NCI-H2081 treated with DMSO at 0.1 percent for 48 hours (cell line): ENCODE measurements at places on chromosomes 1 and 21.
A peak's percentile ranks its signal among the peaks of the same experiment; 100 is the strongest.

DNA sequence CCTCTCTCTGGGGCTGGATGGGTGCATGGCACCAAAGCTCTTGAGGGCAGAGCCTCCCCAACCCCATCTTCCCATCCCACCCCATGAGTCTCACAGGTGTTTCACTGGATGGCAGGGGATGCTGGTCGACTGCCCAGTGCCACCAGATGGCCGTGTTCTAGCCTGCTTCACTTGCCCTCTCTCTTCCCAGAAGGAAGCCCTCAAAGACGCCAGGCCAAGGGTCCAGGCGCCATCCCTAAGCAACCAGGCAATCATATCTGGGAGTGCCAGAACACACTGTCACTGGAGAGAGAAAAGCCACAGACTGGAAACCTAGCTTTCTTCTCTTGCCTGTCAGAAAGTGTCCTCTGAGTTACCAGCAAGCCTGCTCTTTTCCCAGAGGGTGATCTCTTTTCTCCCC lies 26.7 kb downstream of the PIGM start:
- DNase-seq, result no peak

DNA sequence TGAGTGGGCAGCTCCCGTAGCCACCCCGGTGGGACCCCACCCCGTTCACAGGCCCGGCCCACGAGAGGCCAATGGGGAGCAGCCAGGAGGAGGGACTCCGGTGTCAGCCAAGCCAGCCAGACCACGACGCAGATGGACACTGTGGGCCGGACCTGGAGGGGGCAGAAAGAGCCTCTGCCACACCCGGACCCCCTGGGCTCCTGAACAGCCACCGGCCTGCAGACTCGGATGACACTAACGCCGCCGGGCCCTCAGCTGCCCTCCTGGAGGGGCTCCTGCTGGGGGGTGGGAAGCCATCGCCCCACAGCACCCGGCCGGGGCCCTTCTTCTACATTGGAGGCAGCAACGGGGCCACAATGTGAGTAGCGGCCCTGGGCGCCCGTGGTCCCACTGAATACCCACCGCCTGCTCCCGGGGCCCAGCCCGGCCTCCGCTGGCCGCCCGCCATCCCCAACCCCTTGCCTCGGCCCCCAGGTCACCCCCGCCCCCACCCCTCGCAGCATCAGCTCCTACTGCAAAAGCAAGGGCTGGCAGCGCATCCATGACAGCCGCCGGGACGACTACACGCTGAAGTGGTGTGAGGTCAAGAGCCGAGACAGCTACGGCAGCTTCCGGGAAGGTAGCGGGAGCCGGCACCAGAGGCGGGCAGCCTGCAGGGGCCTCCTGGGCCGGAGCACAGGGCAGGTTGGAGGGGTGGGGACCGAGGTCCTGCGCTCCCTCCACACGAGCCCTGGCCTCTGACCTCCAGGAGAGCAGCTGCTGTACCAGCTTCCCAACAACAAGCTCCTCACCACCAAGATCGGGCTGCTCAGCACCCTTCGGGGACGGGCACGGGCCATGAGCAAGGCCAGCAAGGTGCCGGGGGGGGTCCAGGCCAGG lies 6.5 kb downstream of the TTLL10 start:
- DNase-seq, result no peak

GRCh38 chr21:41247561-41248545 lies 68.7 kb upstream of the FAM3B start:
- no peak for DNase-seq

DNA sequence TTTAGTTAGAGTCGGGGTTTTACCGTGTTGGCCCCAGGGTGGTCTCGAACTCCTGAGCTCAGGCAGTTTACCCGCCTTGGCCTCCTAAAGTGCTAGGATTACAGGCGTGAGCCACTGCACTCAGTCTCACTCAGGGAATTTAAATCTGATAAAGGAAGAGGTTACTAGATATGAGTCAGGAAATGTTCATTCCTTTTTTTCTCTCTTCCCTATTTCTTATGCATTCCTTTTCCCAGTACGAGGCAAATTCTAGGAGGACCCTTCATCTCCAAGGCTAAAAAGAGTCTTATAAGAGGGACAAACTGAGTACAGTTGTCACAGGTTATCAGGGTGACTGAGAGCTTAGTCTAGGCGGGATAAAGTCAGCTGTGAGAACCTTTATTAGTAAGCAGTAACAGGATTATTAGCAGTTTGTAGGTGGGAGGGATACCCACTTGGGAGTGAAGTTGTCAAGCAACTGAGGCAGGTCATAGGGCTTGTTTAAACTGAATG lies 9.1 kb downstream of the MACF1 start:
- DNase-seq, result no peak

- DNase-seq, result no peak
Measured at GRCh38 chr1:215488850-215489249, 78.3 kb upstream of the KCTD3 start.

GRCh38 chr1:81666586-81666985 lies 134.1 kb upstream of the ADGRL2 start:
- no peak for DNase-seq

DNA sequence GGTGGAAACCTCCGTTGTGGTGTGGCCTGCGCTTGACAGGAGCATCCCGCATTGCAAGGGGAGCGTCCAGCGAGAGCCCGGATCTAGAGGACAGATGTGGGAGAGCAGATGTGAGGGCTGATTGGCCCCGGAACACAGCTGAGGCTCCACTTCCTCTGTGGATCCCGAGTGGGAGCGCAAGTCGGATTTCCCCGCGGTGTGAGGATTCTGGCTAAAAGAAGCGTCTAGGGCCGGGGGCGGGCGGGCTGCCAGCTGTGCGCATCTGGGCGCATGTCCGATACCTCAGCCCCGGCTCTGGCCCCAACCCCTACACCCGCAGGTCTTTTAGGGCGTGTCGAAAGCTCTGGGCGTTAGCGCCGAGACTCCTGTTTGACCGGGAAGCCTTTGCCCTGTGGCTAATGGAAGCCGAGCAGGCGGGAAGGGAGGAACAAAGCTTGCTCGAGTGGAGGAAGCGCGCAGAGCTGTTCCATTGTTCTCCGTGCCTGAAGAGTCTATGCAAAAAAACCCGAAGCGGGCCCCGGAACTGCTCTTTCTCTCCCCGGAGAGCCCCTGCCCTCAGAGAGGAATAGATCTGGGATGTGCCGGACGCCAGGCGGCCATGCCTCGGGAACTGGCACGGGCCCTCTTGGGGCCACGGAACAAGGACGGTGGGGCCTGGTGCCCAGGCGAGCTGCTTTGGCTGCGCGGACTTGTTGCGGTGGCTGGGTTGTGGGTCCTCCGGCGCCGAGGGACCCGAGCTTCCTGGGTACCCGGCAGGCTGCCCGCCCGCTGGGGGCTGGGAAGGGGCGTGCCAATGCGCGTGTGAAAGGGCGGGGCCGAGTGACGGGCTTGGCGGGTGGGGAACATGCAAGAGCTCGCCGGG lies 111.1 kb downstream of the NAV1 start:
- DNase-seq, result no peak

DNA sequence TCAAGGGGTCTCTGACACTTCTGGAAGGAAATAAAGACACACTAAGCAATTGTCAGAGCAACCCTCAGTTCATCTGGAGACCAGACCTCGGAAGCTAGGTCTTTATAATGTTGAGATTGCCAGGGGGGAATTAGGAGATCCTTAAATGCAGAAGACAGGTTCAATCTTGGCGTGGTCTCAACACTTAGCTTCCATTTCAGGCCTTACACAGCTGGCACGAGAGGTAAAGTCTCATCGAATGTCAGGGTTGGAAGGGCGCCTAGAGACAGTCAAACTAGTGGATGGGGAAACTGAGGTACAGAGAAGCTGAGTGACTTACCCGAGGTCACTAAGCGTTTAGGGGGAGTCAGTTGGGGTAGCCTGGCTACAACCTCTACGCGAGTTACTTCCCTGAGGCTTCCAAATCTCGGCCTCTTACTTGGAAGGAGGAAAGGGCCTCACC lies 562 bp upstream of the EPB41 start:
- DNase-seq, result no peak

GRCh38 chr1:37393173-37394120 lies 80.9 kb upstream of the ZC3H12A start:
- DNase-seq, result no peak

GRCh38 chr1:3717715-3718601 lies 34.3 kb upstream of the CCDC27 start:
- no peak for DNase-seq

GRCh38 chr1:207883660-207884250 lies 27.2 kb downstream of the CD34 start:
- DNase-seq, result no peak

- no peak for DNase-seq
Measured at GRCh38 chr1:158043232-158043631, 49.8 kb downstream of the KIRREL1 start.

DNA sequence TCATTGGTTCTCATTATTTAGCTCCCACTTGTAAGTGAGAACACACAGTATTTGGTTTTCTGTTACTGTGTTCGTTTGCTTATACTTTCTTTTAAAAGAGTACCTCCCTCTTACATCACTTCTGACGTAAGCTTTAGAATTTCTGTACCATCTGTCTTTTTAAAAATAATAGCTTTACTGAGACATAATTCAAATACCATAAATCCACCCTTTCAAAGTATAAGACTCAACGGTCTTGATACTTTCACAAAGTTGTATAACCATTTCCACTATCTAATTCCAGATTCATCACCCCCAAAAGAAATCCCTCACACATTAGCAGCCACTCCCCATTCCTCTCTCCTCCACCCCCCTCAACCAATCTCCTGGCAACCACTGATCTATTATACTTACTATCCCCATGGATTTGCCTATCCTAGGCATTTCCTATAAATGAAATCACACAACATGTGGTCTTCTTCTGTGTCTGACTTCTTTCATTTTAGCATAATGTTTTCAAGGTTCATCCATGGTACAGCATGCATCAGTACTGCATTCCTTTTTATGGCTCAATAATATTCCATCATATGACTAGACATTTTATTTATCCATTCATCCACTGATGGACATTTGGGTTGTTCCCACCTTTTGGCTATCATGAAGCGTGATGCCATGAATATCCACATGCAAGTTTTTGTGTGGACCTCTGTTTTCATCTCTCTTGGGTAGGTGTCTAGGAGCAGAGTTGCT lies 104.7 kb downstream of the HLCS start:
- DNase-seq, result no peak

DNA sequence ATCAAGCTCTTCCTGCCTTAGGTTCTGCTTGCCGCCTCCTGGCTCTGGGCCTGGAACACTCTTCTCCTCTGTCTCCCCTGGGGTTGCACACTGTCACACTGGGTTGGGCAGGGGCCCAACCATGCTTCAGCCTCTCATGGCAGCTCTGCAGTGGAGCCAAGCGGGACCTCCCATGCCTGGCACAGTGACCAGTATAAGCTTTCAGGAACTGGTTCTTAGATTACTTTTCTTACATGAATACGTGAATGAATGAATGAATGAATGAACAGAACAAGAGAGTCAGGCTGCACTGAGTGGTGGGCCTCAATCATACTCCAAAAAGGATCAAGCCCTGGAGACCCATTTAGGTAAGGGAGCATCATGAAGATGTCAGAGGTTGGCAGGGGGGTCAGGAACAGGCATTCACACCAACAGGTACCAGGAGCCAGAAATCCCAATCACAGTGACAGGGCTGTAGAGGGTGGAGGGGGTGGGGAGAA lies 30.8 kb upstream of the TMEM125 start:
- DNase-seq, result no peak

GRCh38 chr1:29682919-29683295 lies 446.6 kb downstream of the PTPRU start:
- DNase-seq, result peak; percentile 57

DNA sequence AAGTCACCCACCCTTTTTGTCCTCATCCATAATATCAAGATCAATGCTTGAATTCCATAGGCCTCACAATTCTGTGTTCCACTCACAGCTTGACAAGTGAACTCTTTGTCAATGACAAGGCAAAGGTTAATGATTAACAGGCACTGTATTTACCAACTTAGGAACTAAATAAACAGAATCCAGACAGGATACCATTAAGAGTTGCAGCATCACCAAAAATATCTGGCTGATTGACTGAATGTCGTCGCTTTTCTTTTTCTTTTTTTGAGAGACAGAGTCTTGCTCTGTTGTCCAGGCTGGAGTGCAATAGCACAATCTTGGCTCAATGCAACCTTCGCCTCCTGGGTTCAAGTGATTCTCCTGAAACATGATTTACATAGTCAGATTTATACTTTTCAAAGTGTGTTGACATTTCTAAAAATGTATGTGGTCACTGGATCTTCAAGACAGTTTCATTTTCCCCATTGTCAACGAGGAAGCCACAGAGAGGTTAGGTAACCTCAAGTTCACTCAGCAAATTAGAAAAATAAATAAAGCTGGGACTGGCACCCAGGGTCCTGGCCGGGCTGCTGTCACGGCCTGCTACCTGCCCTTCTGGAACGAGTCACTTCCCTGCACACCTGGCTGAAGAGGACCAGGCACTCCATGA lies 81.0 kb downstream of the PDE9A start:
- DNase-seq, result no peak
